ENCODE measurements at places on chromosomes 4 and X.

- DNase-seq = peak; percentile 53
Observed at GRCh38 chr4:47913861-47914219, 543 bp downstream of the NFXL1 start.

- DNase-seq = no peak
Observed at GRCh38 chrX:18441780-18442367, 16.5 kb downstream of the CDKL5 start.

GRCh38 chr4:175412746-175413145, 399.3 kb downstream of the GPM6A start:
- DNase-seq = peak; percentile 72

DNA sequence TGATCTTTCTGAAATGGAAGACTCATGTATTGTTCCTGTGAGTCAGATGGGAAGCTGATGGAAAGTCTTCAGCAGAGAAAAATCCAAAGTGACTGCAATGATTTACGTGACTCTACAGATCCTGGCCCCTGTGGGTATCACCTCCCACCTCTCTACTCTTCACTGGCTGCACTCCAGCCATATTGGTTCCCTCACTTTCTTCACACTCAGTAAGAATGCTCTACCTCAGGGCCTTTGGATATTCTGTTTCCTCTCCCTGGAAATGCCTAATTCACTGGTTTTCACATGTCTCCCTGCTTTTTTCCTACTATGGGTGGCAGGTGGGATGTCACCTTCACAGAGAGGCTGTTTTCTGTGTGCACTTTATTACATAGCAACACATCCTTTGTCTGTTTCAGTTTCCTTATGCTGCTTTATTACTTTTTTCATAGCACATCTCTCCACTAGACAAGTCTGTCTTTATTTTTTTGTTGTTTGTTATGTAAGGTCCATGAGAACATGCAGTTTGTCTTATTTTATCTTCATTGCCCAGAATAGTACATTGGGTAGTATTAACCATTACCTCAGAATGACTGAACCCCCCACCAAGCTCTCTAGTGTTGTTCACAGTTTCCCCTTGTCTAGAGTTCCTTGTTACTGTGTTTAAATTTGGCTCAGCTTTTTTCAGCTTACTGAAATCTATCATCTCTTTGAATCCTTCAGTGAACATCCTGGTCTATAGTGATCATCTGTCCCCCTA, 57.6 kb upstream of the CLNK start:
- no peak for DNase-seq

DNA sequence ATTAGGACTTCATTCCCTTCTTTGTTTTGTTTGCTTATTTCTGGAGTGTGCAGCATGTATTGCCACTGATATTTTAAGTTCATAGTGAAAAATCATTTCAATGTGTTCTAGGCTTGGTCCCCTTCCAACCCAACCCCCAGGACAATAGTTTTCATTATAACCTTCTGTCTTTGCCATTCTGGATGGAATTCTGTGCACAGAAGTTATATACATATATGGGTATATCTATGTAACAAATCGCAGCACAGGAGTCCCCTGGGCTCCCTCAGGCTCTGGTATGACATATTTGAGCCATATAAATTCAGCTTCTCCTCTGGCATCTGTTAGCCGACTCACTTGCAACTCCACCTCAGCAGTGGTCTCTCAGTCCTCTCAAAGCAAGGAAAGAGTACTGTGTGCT, at the start of gene TNMD:
TNMD (plus strand) TSS at position 326 of the 400 bp plus-strand sequence. CDS start 83 bp downstream, outside the sequence.
- DNase-seq = no peak

- peak; percentile 48 for DNase-seq
Observed at GRCh38 chr4:106258145-106259045, 57.6 kb downstream of the TBCK start.

DNA sequence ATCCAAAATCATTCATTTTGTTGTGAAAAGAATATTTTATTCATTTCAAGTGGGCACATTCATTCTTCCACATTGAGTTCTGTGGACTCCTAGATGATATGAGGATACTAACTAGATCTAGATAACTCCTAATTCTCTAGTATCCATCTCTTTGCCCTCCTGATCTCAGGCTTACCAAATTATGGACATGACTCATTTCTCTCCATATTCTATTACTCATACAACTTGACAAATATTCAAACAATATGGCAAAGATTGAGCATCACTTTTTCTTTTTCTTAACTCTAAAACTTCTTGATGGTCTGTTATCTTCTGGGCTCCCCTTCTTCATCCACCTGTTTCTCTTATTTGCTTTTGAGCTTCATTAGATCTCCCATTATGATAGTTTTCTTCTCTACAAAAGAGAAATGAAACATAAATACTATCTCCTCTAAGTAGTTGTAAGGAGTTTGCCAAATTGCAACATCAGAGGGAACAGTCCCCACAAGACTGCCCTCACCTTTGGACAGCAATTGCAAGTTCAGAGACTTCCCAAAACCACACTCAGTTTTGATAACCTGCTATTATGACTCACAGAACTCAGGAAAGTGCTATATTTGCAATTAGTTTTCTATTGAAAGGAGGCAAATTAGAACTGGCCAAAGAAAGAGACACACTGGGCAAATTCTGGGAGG, 422.9 kb downstream of the SPRY1 start:
- no peak for DNase-seq

DNA sequence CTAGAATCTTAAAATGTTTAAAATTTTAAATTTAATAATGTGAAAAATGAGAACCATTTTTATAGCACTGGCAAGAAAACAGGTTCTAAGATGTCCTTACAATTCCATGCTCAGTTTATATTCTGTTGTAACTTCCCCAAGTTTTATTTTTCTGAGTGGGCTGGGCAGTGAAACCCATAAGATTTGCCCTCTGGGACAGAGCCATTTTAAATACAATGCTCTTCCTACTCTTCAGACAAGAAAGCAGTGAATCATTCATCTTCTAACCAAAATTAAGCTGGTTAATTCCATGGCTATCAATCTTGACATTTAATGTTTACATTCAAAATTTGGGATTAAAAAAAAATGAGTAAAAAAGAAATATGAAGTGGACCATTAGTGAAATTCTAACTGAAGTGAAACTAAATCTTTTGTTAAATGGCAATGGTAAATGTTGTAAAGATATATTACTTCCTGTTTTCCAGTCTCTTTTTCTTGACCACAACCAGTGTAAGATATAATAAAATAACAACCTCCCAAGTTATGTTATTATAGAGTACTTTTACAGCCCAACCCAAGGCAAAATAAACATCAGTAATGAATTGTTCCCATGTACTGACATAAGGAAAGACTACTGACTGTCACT, 37.2 kb upstream of the PTPN13 start:
- DNase-seq = peak; percentile 8

DNA sequence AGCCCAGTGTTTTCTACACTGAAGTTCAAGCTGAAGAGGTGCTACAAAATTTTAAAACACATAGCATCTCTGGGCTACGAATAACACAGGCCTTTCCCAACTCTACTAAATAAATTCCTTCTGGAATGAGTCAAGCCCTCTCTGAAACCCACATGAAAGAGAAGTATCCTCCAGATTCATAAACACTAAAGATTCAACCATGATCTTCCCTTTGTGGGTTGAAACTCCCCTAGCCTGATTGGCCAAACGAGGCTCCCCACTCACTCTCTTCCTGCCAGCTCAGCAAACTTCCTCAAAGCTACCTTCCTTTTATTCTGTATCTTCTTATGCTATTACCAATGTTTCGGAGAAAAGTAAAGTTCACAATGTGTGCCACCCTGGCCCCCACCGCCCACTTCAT, 95.4 kb downstream of the NKX6-1 start:
- peak; percentile 15 for DNase-seq

DNA sequence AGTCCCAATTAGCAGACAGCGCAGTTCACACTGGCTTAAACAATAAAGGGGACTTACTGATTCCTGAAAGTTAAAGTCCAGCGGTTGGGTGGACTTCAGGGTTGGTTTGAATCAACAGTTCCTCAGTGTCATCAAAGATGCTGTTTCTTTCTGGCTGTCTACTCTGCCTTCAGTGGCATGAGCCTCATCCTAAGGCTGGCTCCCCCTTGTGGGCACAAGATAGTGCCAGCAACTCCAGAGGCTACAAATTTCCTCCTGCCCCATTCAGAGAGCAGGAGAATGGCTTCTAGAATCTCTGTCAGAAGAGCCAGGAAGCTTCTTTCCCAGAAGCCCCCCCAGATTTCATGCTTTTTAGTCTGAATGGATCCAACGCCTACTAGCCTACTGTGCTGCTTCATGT, 82.4 kb upstream of the MTM1 start:
- peak; percentile 56 for DNase-seq

GRCh38 chrX:65203545-65203944, 227.3 kb upstream of the ZC4H2 start:
- DNase-seq = no peak

- DNase-seq = peak; percentile 23
Observed at GRCh38 chr4:181650033-181650825, 593.0 kb upstream of the TENM3 start.

DNA sequence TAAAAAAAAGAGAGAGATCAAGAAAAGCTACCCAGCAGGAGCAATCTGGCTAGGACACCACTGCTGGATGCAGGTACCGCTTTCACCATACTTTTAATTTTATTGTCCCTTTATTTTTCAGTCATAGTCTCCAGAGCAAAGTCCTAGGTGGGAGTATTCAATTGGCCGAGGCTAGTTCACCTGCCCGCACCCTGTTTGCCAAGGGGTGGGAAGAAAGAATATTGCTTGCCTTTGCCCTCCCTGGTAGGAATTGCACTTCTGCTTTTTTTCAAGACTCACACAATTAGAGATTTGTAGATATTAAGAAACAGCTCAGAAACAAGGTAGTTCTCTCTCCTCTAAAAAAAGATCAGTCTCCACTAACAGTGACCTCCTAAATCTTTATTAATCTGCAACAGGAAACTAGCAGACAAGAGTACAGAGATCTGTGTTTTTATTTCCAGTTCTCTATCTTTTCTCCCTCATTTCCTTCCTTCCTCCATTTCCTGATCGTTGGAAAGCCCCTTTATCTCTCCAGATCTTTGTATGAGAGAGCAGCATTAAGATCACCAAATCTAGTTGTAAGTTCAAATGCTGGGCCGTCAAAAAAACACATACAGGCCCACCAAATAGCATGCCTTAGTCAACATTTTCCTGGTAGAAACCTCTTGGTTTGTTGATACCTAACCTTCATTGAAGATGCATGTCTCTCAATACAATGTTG, 9.4 kb upstream of the RPGR start:
- DNase-seq = no peak

DNA sequence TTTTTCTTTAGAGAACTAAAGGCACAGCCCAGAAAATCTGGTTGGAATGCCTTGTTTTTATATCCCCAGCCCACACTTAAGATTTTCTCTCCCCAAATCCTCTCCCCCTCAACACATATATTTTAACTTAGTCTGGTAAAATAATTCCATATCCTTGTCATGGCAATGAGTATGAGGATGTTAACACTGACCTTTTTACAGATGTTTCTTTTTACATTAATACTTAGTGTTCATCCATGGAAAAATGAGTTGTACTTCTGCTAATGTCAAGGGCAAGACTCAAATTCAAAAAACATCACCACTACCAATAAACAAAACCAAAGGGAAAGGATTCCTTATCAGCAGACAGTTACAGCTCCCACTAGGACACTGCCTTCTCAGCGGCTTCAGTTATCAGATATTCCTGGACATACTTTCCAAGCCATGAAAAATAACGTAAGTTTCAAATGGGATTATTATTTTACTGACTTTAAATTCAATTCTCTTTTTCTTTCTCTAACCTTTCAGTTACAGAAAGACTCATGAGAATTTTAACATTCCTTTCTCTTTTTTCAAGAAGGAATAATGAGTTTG, 83.3 kb downstream of the RASL11B start:
- no peak for DNase-seq

DNA sequence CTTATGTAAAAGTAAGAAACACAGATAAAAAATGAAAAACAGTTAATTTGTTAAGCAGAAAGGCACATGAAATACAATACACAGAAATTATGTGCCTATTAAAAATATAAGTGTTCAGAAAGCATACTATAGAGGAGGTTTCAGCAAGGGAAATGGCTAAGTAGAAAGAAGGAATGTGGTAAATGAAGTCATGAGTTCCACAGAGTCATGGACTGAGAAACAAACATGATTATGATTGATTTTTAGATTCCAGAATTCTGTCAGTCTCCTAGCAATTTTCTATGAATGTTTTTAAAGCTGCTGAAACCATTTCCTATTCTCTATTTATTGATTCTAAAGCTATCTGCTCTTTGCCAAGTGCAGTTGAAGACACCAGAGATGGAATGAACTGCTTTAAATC, 1398.4 kb downstream of the ARAP2 start:
- no peak for DNase-seq

- no peak for DNase-seq
Observed at GRCh38 chrX:98111684-98112083, 1228.0 kb downstream of the RPA4 start.

DNA sequence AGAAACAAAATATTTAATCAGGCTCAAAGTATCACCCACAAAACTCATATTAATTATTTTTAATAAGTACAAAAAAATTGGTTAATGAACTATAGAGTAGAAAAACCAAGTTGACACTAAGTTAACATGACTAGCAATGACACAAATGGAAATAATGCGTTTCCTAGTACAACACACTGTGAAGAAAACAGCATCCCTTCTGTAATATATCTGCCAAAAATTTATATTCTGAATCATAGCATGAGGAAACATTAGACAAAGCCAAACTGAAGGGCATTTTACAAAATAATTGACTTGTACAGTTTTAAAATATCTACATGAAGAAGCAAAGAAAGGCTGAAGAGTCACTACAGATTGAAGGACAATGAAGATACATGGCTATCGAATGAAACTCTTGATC, 477.6 kb upstream of the INTU start:
- no peak for DNase-seq

- DNase-seq = no peak
Observed at GRCh38 chr4:1152290-1152689, 20.1 kb downstream of the SPON2 start.

- DNase-seq = no peak
Observed at GRCh38 chr4:48295116-48295515, 25.5 kb upstream of the TEC start.

- no peak for DNase-seq
Observed at GRCh38 chr4:74385386-74385785, 20.4 kb downstream of the EREG start.

GRCh38 chr4:60737858-60738257, 462.3 kb upstream of the ADGRL3 start:
- no peak for DNase-seq

DNA sequence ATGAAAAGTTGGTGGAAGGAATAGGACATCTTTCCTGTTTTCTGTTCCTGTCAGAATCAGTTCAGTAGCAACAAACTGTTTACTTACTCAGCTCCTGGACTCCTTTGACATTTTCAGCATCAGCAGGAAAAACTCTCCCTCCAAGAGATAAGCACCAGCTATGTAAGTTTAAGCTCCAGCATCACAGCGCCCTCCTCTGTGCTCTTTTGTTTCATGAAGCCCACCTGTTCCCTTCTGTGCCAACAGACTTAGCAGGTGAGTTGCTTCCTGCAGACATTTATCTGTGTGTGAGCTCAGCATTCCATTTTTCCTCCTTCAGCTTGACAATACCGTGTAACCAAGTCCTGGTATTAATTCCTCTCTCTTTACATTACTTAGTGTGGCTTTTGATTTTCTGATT, 644.1 kb upstream of the AGA start:
- no peak for DNase-seq

DNA sequence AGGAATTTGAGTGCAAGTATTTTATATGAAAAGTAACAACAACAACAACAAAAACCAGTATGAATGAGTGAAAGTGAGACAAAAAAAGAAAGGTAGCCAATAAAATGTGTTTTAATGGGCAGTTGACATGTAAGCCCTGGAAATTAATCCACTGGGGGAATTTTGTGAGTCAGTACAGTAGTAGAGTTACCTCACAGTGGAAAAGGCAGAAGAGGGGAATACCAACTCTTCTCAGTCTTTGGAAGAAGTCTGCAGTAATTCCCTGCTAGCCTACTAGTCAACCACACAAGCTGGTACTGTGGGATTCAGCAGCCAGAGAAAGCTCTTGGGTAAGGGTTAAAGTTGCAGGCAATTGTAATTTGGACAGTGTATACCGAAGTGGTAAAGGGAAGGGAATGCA, 76.3 kb upstream of the IL15 start:
- no peak for DNase-seq

All from astrocyte of the hippocampus (primary cell).